ENCODE measurements at places on chromosomes 12 and 14.

- DNase-seq: no peak
Measured at GRCh38 chr14:70882776-70883492, 24.3 kb upstream of the PCNX1 start.

GRCh38 chr14:65997347-65997746, 488.8 kb upstream of the CCDC196 start:
- DNase-seq: no peak

GRCh38 chr12:22321638-22322037, 12.9 kb downstream of the ST8SIA1 start:
- no peak for DNase-seq

- no peak for DNase-seq
Measured at GRCh38 chr12:110104188-110105094, 19.7 kb upstream of the IFT81 start.

DNA sequence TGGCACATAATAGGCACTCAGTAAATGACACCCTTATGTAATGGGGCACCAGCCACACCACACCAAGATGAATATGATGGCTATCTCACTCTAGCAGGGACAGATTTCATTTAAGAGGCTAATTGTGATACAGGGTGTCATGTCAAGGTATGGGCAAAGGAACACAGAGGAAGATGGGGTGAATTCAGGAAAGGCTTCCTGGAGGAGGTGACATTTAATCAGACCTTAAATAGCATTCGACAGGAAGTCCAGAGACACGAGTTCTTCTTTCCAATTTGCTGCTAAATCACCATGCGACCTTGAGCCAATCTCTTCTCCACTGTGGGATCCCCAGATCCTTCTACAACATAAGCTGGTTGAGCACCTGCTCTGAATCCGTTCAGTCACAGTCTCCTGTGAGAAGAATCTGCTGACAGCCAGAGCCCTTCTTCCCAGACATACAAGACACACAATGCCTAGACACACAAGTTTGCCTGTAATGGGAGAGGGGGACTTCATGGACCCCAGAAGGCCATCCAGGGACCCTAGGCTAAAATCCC, 1.5 kb upstream of the DTX1 start:
- no peak for DNase-seq

- no peak for DNase-seq
Measured at GRCh38 chr14:51844081-51844881, 16.1 kb upstream of the GNG2 start.

DNA sequence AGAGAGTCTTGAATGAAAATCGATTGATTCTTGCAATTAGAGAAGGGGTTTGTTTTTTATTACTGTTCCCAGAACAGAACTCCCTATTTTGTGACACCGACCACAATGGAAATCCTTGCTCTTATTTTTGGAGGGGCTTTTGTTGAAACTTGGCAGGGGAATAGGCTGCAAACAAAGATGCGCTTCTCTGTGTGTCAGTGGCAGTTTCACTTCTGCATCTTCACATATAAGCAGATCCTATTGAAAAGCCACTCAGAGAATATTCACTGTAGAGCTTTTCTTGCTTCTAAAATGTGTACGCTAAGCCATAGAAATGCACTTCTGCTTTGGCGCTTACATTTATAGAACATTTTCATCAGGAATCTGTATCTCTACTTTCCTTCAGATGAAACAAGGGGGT, 1822.4 kb upstream of the SEL1L start:
- DNase-seq: no peak
